ENCODE measurements at places on chromosomes 1 and 21. TPM values are rescaled to one million over a fixed set of nuclear protein-coding genes. Genes with fewer than 3 reads are reported as not detected.

SYT14 gene
- total RNA-seq: not detected

C1orf141 gene
- total RNA-seq: not detected

CDK18 gene
- total RNA-seq: 57.2 TPM

SYNC gene
- 15.6 TPM for total RNA-seq

- no peaks in the 10 kb centered on the region for H3K36me3 ChIP-seq
- peak; percentile 87 for DNase-seq
These were observed 887 bp downstream of the SLC19A2 start for GRCh38 chr1:169484683-169485430.

DNA sequence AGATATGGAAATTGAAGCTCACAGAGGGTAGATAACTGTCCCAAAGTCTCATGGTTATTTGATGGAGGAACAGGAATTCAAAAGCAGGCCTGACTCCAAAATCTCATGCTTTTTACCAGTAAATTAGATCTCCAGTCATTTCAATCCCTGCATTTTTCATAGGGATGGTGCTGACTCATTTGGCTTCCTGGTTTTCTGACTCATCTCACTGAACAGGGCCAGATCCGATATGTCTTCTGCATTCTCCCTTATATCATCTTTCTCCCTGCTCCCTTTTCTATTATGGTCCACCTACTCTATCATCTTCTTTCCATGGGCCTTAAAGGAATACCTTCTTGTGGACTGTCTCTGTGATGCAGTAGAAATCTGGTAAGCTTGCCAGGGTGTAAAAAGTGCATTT is 187.2 kb downstream of the FGGY start:
- no peak overlapping the region for H3K27ac ChIP-seq
- H3K27me3 ChIP-seq: no peaks in the 10 kb centered on the region
- H3K36me3 ChIP-seq: no peaks in the 10 kb centered on the region
- H3K4me1 ChIP-seq: peaks cover 16% of the 10 kb centered on the region

DNA sequence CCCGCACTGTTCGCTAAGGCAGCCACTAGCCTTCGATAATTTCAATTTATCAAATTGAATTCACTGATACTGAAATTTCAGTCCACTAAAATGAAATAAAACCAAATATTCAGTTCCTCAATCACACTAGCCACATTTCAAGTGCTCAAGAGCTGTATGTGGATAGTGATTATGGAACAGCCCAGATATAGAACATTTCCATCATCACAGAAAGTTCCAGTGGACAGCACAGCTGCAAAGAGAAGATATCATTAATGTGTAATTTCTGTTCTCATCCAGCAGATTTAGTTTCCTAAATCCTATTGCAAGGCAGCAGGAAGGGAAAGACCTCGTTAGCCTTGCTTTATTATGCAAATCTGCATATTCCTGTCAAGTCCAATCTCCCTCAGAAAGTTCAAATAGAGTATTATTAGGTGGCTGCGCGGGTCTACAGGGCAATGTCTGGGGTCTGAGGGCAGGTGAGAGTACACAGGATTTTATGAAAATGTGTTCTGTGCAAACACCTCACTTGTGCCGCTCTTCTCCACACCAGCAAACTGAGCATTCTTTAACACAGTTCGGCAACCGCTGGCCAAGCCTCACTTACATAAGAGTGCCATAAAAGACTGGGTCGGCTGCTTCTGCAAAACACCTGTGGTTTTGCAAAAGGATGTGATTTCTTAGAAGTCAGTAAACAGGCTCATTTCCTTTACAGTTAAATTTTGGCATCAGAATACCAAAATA is 22.4 kb downstream of the CAPZB start:
- peaks cover 76% of the 10 kb centered on the region for H3K4me1 ChIP-seq
- peak overlapping the region; percentile 53 for H3K27ac ChIP-seq
- peak; percentile 58 for DNase-seq
- no peaks in the 10 kb centered on the region for H3K36me3 ChIP-seq
- no peaks in the 10 kb centered on the region for H3K27me3 ChIP-seq

DNA sequence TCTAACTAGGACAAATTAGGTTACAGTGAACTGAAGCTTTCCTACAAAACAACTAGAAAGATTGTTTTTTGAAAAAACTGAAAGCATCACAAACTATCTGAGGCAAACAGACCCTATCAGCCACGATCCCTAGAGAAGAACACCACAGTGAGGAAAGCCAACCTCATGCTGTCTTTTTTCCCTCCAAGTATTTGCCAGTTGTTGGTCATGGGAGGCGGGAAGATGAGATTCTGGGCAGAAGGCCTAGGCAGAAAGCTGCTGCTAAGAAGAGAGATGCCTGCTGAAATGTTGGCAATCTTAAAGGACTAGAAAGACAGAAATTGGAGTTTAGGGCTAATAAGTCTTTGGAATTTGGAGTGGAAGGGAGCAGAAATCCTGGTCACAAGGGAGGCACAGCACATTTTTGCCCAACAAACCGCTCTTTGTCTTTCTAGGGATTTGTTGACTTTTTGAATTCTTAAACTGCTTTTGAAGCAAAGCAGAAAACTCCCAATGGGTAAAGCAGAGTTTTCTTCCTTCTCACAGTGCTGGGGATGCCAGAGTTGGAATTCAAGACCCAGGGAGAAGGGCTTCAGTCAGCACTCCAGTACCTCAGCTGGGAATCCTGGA is 83.9 kb downstream of the MT1HL1 start:
- H3K4me1 ChIP-seq: no peaks in the 10 kb centered on the region
- no peak overlapping the region for H3K4me3 ChIP-seq
- H3K36me3 ChIP-seq: no peaks in the 10 kb centered on the region
- no peaks in the 10 kb centered on the region for H3K27me3 ChIP-seq
- H3K27ac ChIP-seq: no peak overlapping the region
- DNase-seq: no peak

GRCh38 chr1:168966636-168967035 is 139.9 kb upstream of the ATP1B1 start:
- H3K4me3 ChIP-seq: no peak overlapping the region
- H3K4me1 ChIP-seq: peaks cover 9% of the 10 kb centered on the region
- H3K27ac ChIP-seq: no peak overlapping the region
- DNase-seq: no peak
- no peaks in the 10 kb centered on the region for H3K36me3 ChIP-seq

DNA sequence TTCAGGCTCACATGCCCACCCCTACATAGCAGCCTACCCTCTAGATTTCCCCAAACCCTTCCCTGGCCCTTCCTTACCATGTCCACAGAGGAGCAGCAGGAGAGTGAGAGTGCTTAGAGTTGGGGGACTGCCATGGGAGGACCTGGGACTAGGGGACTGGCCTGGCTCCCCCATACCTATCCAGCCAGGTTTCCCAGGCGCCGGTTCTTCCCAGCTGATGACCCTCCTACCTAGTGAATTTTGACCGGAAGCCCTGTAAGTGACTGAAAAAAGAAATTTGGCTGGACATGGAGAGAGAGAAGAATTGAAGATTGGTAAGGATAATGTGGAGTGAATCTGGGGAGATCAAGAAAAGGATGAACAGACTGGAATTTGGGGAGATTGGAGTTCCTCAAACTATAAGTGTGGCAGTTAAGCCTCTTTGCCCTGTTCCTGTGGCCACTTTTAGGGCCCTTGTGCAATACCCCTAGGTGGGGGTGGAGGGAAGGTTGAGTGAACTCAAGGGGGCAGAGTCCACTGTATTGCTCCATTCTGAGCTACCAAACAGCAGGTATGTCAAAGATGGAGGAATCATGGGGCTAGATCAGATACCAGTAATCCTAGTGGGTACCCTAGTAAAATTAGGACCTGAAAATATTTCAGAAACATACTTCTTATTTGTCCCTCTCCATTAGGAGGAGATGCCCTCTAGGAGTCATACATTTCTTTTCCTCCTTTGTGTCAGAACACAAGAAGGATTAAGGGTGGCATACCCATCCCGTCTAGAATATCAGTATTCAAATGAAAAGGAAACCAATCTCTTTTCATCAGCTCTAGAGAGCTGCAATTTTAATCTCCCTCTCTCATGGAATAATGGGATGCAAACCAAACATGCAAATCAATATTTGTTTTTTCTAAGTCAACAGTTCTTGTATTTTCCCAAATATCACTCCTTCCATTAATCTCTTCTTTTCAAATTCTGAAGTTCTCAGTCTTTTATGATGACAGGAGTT is 1.2 kb downstream of the HJV start:
- H3K4me1 ChIP-seq: no peaks in the 10 kb centered on the region
- no peak for DNase-seq
- peaks cover 58% of the 10 kb centered on the region for H3K27me3 ChIP-seq
- no peak overlapping the region for H3K4me3 ChIP-seq
- no peaks in the 10 kb centered on the region for H3K36me3 ChIP-seq
- no peak overlapping the region for H3K27ac ChIP-seq

DNA sequence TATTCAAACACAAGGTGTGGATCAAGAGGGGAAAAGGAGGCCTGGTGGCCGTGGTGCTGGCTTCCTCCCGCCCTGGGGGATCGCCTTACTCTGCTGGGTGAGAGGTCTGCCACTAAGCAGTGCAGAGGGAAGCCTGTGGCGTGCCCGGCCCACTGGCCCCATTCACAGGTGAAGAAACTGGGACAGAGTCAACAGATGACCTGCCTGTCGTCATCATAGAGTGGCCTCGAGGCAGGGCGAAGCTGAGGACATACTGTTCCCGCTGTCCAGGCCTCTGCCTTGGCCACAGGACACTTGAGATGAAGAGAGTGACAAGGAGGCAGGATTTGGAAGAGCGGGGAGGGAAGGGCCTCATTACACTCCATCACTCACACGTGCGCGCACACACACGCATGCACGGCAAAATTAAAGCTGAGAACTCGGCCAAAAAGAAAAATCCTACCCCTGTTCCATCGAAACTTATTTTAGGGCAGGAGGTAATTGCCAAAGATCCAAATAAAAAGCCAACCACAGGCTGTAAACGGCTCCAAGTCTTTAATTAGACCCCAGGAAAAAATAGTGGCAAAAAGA is 50.5 kb downstream of the CASZ1 start:
- peaks cover 10% of the 10 kb centered on the region for H3K36me3 ChIP-seq
- H3K27me3 ChIP-seq: no peaks in the 10 kb centered on the region
- H3K27ac ChIP-seq: no peak overlapping the region
- no peak overlapping the region for H3K4me3 ChIP-seq

- H3K27me3 ChIP-seq: no peaks in the 10 kb centered on the region
- H3K27ac ChIP-seq: no peak overlapping the region
- H3K36me3 ChIP-seq: no peaks in the 10 kb centered on the region
- H3K4me1 ChIP-seq: peaks cover 39% of the 10 kb centered on the region
- no peak for DNase-seq
- H3K4me3 ChIP-seq: no peak overlapping the region
These were observed 106.1 kb downstream of the APP start for GRCh38 chr21:26064506-26064905.

GRCh38 chr1:110505596-110505995 is 13.4 kb downstream of the KCNA10 start:
- no peak for DNase-seq
- no peaks in the 10 kb centered on the region for H3K36me3 ChIP-seq
- peaks cover 12% of the 10 kb centered on the region for H3K4me1 ChIP-seq
- H3K27ac ChIP-seq: no peak overlapping the region

DNA sequence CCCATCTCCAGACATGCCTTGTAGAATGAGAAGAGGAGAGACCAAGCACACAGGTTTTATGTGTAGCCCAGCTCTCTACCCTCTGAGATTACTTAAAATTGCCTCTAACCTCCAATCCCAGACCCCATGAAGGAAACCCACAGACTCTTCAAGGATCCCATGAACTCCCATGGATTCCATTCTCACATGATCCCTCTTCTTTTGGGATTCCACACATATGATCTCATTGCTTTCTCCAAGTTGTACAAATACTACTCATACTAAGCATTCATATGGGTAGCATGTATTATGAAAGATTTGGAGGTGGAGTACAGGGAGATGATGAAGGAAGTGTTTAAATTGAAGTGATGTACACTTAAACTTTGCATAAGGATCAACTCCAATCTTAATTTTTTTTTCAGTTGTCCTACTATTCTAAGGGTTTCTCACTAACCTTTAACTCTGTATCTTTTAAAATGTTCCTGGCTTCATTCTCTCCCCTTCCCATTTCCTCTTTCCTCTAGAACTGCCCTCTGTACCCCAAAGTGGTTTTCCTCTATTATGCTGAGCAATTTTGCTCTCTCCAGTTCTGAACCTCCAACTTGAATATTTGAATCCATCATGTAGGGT is 41.6 kb downstream of the MFSD2A start:
- H3K4me1 ChIP-seq: no peaks in the 10 kb centered on the region
- no peak for DNase-seq
- no peaks in the 10 kb centered on the region for H3K36me3 ChIP-seq
- no peak overlapping the region for H3K4me3 ChIP-seq
- H3K27ac ChIP-seq: no peak overlapping the region

DNA sequence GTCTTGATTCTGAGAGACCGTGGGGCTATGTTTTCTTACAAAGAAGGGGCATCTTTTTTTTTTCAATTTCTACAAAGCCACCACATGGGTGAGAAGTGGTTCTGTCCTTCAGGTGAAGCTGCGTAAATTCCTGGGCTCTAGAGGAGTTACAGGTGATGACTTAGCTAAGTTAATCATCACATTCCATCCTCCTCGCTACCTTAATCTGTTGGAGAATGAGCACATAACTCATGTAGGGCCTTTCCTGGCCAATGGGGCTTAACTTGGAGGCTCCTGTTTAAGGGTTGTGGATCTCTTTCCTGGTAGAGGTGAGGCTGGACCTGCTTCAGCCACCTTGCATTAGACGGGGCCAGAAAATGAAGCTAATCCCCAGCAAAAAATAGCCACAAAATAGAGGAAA is 19.9 kb downstream of the REG4 start:
- H3K4me3 ChIP-seq: no peak overlapping the region
- no peaks in the 10 kb centered on the region for H3K27me3 ChIP-seq
- DNase-seq: no peak
- H3K4me1 ChIP-seq: peaks cover 11% of the 10 kb centered on the region

DNA sequence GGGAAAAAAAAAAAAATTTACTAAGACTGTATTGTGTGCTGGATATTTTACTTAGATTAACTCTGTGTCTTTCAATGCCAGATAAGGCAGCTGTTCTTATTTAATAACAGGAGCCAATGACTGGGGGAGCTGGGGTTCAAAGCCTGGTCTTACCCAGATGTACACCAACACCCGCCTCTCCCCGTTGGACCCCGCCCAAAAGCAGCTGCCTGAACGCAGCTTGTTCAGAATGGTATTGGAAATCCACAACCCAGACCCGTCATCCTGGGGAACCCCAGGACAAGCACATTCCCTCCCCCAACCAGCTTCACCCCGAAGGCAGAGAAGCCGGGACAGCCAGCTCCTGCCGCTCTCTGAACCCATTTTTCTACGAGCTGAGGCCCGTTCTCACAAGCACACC is 113.6 kb upstream of the TMPRSS2 start:
- no peaks in the 10 kb centered on the region for H3K4me1 ChIP-seq
- no peaks in the 10 kb centered on the region for H3K36me3 ChIP-seq
- H3K4me3 ChIP-seq: no peak overlapping the region

- H3K4me3 ChIP-seq: peak within 1 kb of the TSS; percentile 75
- H3K36me3 ChIP-seq: peaks cover 5% of the 10 kb centered on the region
- peak; percentile 98 for DNase-seq
- no peaks in the 10 kb centered on the region for H3K27me3 ChIP-seq
- H3K27ac ChIP-seq: peak within 1 kb of the TSS; percentile 99
- peaks cover 40% of the 10 kb centered on the region for H3K4me1 ChIP-seq
These were observed at the start of gene DESI2 for GRCh38 chr1:244652623-244653438. TSS of gene DESI2 (plus strand) at chr1:244653126. CDS start at chr1:244653314, 188 bp downstream.

DNA sequence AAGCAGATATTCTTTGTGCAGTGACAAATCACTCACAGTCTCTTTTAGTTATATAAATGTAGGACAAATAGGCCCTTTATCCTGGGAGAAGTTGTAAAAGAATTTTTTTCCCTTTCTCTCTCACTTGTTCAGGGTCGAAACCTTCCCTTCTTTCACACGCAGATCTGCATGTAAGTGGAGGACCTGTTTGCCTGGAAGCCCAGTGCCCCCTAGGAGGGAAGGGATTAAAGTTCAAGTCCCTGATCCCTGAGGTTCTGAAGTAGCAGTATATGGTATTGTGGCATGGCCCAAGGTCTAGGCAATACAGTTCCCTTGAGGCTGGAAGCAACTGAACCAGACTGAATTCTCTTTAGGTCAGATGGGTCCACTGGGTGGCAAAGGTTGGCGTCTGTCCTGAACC is 48.6 kb upstream of the PTGFRN start:
- no peak for DNase-seq
- H3K4me3 ChIP-seq: no peak overlapping the region

Data from stomach (tissue), 19 donors.